Cortex of kidney (tissue), 1 donor: ENCODE measurements at places on chromosomes 1 and 21.

GRCh38 chr1:174815036-174815435 is 184.7 kb upstream of the CACYBP start:
- DNase-seq, result no peak

DNA sequence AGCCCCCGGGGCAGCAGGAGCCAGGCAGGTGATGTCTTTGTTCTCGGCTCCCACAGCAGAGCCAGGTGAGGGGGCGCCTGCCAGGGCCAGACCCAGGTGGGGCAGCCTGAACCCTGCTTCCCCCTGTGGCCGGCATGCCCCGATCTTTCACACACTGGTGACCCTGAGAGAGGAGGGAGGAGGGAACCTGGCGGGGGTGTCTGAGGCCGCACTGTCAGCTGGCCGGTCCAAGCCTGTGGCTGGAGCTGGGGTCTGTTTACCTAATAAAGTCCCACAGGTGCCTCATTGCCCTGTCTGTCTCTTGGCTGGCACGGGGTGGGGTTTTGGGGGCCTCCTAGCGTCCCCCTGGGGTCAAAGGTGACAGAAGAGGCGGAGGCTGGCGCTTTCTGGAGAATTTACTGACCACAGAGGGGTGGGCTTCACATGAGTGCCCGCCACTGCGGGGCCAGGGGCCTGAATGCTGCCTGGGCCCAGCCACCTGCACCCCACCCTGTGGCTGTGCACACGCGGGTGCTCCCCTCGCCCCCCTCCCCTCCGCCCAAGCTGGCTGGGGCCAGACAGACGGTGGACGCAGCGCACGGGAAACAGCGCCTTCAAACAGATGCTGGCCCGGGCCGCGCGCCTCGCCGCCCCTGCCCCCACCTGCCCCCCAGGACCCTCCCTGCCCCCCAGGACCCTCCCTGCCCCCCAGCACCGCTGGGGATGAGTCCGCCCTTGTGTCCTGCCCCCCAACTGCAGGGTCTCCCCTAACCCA is 5.8 kb downstream of the TMEM240 start:
- DNase-seq, result no peak

GRCh38 chr21:26385721-26386120 is 187.4 kb downstream of the CYYR1 start:
- DNase-seq, result no peak

- DNase-seq, result no peak
Measured at GRCh38 chr21:31945141-31945540, 72.3 kb downstream of the HUNK start.

DNA sequence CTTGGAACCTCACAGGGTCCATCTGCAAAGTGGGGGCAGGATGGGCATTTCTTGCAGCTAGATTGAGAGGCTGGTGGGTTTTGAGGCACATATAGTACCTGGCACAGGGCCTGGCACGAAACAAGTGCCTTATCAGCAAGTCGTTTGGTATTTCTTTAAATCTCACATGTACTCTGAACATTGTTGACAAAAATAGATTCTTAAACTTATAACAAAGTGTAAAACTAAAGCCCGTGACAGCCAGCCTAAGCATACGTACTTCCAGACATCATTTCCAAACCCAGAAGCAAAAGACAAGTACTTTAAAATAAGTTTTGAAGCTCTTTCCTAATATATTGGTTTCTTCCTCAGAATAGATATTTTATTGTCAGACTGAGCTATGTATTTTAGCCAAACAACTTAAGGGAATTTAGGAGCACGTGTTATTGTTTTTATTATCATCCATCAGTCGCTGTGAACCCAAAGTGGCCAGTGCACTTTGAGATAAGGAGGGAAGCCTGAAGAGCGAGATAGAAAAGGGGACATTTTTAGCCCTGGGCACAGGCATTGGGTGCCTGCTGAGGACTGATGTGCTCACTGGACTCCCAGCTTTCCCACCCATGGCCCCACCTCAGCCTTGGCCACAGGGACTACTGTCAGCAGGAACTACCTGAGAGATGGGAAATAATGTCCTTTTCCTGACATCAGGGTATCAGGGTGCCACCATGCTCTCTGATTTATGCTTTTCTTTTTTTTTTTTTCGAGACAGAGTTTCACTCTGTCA is 3.0 kb downstream of the FBLIM1 start:
- no peak for DNase-seq
